ENCODE measurements at places on chromosomes 7 and 10.

DNA sequence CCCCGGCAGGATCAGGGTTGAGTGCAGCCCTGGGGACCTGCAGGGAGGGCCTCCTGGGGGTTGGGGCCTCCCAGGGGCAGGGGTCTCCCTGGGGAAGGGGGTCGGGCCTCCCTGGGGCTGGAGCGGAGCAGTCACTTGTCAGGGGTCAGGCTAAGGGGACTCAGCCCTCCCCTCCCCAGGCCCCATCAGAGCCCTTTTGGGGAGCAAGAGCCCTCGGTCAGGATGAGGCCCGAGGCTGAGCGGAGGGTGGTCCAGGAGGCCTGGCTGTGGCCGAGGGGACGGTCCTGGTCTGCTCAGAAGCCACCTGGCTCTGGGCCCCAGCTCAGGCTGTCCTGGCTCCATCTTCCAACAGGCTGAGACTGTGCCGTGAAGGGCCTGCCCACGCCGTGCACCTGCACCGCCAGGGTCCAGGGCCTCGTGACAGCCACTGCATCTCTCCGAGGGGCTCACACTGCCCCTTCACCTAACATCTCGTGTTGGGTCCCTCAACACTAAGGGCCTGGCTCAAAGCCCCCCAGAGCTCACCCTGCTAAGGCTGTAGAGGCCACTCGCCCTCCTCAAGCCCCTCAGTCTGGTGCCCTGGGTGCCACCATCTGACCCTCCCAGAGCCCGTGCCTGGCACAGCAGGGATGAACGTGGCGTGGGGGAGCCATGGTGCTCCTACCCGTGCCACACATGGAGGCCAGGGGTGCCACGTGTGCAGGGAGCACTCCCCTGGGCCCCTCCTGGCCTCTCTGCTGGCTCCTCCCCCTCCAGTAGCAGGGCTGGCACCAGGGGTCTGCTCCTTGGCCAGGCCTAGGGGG is 12.9 kb downstream of the BHLHA15 start:
- DNase-seq = no peak

- peak; percentile 23 for DNase-seq
These were observed 6.4 kb upstream of the PRTFDC1 start for GRCh38 chr10:24958721-24959381.

DNA sequence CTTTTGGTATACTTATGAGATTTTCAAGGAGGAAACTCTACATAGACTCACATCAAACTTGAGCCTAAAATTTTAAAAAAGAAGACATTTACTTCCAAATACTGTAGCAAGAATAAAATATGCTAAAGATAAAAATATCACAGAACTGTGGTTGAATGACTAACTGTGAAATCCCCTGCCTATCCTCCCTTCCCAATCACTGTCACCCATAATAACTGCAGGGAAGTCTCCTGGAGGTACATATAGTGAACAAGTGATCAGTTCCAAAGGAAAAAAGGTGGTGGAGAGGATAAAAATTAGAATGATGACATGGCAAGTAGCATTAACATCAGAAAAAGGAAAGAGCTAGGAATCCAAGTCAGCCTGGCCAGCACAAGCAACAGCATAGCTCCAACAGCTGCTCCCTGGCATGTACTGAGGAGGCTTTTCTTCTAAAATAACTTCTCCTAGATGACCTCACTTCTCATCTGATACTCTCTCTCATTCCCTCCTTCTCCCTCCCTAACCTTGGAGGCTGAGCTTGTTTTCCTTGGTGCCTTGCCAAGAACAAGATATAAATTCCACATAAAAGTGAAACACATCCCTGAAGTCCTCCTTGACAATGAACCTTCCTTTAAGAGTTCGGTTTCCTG is 124.0 kb downstream of the IQUB start:
- DNase-seq = no peak

DNA sequence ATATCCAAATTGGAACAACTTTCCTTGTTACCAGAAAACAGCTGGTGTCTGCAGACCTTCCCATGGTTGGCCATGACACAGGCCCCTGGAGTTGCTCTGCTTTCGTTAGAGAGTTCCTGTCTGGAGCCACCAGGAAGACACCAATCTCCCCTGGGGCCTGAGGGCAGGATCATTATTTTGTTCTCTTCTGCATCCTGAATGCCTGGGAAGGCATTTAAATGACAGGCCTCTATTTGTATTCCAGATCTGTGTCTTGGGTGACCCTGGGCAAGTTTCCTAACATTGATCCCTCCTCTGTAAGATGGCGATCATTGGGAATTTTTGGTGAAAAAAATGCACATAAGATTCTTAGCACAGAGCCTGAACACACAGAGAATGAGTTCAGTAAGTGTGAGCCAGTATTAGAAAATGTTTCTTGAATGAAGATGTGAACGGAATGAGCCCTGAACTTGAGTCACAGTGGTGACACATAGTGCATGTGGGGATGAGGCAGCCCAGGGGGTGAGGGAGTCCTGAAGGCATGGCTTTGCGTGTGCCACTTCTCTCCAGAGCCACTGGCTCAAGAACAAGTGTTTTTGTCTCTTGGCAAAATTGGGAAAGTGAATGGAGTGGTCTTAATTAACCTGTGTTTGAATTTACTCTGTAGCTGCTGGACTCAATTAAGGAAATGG is 28.4 kb downstream of the BMPER start:
- DNase-seq = peak; percentile 90

- DNase-seq = no peak
These were observed 51.5 kb downstream of the DOCK4 start for GRCh38 chr7:112154690-112155089.

- no peak for DNase-seq
These were observed 2.5 kb downstream of the ENTPD1 start for GRCh38 chr10:95758351-95759025.

DNA sequence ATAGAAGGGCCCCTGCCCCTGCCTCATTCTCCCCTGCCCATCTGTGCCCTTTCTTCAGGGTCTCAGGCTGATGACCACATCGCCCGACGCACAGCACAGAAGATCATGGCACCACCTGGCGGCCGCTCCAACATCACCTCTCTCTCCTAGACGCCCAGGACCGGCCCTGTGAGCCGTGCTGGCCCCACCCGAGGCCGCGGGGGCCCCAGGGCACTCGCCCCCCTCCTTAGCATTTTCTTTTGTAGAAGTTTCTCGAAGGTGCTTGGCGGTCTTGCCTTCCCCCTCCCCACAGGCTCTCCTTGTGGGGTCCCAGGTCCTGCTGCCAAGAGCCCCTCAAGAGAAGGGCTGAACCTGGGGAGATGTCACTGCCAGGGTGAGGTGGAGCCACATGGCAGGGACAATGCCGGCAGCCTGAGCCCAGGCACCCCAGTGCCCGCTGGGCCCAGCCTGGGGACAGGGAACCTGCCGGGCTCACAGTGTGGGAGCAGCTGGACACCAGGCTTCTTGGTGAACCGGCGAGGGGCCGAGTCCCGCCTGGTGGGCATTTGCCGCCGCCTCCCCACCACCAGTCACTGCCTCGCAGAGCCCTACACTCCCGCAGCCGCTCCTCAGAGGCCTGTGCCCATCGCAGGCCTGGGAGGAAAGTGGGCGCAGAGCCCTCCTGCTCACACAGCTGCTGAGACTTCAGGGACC is 18.2 kb downstream of the DPYSL4 start:
- no peak for DNase-seq

DNA sequence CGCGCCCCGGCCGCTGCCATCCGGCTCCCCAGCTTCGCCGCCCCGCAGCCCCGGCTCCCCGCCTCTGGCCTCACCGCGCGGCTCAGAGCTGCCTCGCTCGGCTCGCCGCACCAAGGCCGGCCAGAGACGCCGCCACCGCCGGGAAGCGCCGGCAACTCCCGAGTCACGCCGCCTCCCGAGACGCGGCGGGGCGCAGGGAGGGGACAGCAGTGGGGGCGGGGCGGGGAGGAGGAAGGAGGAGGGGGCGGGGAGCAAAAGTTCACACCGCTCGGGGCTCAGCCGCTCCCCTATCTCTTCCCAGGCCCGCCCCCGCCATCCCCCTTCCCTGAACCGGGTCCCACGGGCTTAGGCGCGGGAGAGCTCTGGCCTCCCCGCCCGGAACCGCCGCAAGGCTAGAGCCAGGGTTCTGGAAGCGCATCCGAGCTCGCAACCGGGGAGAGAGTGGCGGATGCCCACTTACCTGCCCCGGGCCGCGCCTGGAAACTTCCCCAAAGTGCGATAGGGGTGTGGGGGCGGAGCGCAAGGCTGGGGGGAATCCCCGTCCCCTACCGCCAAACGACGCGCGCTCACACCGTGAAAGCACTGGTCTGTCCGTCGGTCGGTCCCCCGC is 1.0 kb downstream of the CHST15 start:
- peak; percentile 62 for DNase-seq

GRCh38 chr10:132136097-132136521 is 50.6 kb upstream of the DPYSL4 start:
- DNase-seq = no peak

DNA sequence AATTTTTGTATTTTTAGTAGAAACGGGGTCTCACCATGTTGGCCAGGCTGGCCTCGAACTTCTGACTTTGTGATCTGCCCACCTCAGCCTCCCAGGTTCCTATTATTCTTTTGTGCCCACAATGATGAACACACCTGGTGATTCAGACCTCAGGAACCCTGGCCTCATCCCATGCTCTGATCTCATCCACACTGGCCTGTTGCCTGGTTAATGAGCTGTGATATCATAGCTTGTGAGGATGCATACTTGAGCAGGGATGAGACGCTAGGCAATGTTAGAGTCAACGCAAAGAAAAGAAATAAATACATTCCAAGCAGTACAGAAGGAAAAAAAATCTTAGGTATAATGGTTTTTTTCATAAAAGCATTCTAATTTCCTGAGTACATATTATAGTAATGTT is 82.4 kb upstream of the RNF32 start:
- DNase-seq = no peak

- no peak for DNase-seq
These were observed 98.7 kb downstream of the HTR5A start for GRCh38 chr7:155168597-155169480.

DNA sequence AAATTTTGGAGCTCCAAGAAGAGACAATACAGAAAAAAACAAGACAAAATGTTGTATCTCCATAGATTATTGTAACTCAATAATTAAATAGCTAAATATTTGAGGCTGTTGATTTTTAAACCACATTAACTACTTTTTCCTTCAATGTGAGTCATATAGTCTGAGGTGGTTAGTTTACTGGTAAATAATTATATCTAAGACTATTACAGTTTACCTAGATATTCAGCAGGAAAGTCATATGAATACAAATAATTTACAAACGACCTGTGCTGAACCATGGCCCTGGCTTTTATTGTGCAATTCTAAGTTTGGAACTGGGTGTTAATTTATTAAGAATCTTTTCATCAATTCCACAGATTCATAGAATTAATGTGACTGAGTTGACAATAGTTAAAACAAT is 22.2 kb downstream of the CREB5 start:
- DNase-seq = no peak

DNA sequence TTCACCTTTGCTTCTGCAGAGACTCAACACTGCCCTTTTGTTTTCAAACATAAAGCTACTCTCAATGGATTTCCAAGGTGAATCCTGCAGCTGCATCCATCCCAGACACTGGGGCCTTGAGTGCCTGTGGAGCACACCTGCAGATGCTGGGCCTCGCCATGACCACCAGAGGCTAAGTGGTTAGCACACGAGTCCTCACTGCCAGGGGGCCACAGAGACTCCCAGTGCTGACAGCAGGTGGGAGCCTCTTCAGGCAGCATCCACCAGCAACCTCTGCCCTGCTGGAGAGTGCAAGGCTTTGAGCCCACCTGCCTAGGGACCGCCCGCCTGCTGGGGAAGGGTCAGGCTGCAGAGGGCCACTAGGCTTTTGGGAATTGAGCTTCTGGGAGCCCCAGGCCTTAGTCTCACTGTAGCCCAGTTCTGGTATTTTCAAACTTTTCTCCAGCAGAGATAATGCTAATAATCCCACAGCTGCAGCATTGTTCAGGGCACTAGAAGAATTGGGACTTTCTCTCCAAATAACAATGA is 9.4 kb upstream of the HPS1 start:
- DNase-seq = no peak

GRCh38 chr10:88108115-88108610 is 244.7 kb downstream of the PTEN start:
- DNase-seq = no peak

GRCh38 chr7:22853674-22854157 is 31.1 kb upstream of the TOMM7 start:
- no peak for DNase-seq

GRCh38 chr10:43195557-43195956 is 57.3 kb downstream of the CSGALNACT2 start:
- DNase-seq = no peak

GRCh38 chr10:43252783-43253341 is 14.0 kb downstream of the RASGEF1A start:
- no peak for DNase-seq

- peak; percentile 35 for DNase-seq
These were observed 5.0 kb upstream of the TBXAS1 start for GRCh38 chr7:139823959-139824521.

DNA sequence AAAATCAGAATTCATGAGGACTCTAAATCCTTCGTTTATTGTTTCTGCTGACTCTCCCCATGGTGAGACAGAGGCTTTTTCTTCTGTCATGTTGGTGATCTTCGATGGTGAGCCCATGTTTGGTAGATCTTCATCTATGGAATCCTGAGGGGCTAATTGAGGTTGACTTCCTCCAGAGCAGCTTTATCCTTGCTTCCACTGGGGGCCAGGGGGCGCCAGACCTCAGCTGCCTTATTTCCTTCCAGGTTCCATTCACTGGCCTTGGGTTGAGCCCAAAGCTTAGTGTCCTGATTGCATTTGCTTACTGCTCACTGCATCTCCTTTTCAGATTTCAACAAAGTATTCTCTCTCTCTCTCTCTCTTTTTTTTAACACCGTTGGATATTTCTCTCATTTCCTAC is 80.7 kb downstream of the GCC1 start:
- peak; percentile 39 for DNase-seq

- no peak for DNase-seq
These were observed 20.1 kb upstream of the MMP21 start for GRCh38 chr10:125795637-125796190.

DNA sequence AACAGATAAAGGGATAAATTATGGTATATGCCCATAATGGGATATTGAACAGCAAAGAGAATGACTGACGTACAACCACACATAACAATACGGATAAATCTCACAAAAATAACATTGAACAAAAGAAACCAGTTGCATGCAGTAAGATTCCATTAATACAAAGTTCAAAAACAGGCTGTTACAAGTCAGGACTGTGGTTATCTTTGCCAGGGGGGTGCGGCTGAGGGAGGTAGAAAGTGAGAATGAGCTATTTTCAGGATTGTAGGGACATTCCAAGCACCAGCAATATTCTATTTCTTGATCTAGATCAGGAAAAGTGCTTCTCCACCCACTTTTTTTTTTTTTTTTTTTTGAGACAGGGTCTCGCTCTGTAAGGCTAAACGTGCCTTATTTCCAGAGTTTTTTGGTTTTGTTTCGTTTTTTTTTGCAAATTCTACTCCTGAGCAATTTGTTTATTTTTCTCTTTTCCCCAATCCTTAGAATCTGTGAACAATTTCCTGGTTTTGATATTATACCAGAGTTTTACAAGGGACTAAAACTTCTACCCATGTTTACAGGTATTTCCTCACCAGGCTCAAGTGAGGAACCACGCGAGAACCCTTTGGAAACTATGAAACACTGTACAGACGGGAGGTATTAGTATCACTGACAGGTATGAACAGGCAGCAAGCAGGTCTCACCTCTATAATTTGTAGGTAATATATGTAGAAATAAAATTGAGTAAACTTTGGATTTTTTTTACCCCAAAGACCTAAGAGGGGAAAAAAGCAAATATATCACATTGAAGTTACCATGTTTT is 9.9 kb downstream of the SMURF1 start:
- no peak for DNase-seq

GRCh38 chr10:9547936-9548904 is 1469.5 kb upstream of the CELF2 start:
- no peak for DNase-seq
